ENCODE measurements at places on chromosomes 2 and 18.

- DNase-seq: no peak
Observed at GRCh38 chr2:135685361-135685760, 56.3 kb upstream of the UBXN4 start.

GRCh38 chr2:214542295-214542694, 131.4 kb downstream of the VWC2L start:
- no peak for DNase-seq

DNA sequence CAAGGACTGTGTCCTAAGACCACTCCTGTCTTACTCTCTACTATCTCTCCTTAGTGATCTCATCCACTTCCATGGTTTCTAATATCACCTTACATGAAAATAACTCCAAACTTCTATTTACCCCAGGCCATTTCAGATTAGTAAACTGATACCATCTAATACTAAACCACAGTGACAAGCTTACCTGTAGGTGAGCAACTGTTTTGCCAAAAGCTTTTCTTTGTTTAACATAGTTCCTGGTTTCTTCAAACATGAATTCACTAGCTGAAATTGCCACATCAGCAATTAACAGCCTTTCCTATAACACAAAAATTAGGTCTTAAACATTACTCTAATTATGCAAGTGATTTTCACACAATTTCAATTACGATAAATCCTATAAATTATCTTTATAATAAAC, 22.1 kb downstream of the ACADL start:
- DNase-seq: no peak

GRCh38 chr2:173590276-173590861, 235.7 kb downstream of the CDCA7 start:
- no peak for DNase-seq

GRCh38 chr2:42183775-42184174, 14.6 kb downstream of the EML4 start:
- DNase-seq: no peak

DNA sequence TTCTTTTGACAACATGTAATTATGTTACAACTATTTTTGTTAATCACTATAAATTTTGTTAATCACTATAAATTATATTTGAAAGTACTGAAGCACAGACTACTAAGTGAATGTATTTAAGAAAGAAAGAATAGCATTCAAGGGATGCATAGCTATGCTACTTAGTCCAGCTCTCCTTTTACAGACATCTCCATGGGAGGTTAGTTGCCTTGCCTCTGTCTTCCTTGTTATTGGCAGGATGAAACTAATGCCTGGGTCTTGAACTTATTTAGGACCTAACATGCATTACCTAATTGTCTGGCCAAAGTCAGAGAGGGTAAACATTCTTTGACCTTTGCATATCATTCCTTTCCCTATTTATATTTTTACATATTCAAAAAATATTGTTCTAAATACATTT, 519.5 kb downstream of the NRXN1 start:
- no peak for DNase-seq

- DNase-seq: no peak
Observed at GRCh38 chr2:23565374-23565773, 180.4 kb downstream of the KLHL29 start.

GRCh38 chr18:13804305-13804704, 19.6 kb upstream of the MC5R start:
- no peak for DNase-seq

DNA sequence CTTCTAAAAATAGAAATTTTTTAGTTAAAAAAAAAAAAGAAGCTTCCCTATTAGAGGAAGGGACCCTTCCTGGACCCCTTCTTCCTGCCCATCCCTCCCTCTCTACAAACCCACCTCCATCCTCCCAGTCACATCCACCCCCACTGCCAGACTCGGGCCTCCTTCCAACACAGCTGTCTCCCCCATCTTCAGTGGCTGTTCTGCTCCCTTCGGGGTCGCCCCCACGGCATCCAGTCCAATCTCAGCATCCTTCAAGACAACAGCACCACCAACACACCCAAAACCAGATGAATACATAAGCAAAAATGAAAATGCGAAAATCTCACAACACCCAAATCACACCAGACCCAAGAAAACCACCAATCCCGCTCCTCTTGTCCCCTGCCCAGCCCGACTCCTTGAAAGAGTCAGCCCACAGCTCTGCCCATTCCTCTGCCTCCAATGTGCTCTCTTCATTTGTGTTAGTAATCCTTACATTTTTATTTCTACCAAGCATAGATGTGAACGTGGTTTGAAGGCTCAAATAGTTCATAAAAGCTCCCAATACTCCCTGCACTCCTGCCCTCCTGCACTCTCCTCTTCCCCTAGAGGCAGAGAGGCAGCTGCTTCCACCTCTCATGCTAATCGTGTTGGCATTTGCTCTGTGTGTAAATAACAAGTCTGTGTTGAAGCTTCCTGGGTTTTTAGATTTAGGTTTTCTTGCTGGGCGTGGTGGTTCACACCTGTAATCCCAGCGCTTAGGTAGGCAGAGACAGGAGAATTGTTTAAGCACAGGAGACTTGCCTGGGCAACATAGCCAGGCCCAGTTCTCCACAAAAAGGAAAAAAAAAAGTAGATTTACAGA, 37.0 kb downstream of the MAL start:
- DNase-seq: no peak

DNA sequence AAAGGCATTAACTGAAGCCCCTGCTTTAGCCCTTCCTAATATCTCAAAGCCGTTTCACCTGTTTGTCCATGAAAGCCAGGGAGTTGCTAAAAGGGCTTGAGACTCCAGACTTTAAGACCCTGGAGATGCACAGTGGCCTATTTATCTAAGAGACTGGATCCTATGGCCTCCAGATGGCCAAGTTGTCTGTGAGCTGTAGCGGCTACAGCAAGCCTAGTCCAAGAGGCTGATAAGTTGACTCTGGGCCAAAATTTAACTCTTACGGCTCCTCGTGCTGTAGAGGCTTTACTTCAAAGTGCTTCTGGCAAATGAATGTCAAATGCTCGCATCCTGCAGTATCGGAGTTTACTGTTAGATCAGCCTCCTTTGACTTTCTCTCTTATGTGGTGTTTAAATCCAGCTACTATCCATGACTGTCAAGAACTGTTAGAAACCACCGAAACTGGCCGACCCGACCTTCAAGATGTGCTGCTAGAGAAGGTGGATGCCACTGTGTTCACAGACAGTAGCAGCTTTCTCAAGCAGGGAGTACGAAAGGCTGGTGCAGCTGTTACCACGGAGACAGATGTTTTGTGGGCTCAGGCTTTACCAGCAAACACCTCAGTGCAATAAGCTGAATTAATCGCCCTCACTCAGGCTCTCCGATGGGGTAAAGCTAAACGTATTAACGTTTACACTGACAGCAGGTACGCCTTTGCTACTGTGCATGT, 336.7 kb upstream of the CNTNAP5 start:
- no peak for DNase-seq

GRCh38 chr2:217993138-217993537, 9.7 kb downstream of the TNS1 start:
- no peak for DNase-seq

GRCh38 chr2:24891201-24891600, 28.8 kb downstream of the ADCY3 start:
- no peak for DNase-seq

DNA sequence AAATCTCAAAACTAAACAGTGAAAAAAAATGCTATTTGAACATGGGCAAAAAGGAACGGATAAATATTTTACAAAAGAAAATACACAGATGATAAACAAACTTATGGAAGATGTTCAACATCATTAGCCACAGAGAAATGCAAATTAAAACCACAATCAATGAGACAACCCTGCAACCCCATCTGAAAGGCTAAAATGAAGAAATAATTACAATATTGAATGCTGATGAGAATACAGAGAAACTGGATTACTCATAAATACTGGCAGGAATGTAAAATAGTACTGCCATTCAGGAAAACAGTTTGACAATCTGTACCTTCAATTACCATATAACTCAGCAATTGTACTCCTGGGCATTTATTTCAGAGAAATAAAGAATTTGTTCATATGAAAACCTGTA, 193.1 kb upstream of the UBE2E3 start:
- DNase-seq: no peak

DNA sequence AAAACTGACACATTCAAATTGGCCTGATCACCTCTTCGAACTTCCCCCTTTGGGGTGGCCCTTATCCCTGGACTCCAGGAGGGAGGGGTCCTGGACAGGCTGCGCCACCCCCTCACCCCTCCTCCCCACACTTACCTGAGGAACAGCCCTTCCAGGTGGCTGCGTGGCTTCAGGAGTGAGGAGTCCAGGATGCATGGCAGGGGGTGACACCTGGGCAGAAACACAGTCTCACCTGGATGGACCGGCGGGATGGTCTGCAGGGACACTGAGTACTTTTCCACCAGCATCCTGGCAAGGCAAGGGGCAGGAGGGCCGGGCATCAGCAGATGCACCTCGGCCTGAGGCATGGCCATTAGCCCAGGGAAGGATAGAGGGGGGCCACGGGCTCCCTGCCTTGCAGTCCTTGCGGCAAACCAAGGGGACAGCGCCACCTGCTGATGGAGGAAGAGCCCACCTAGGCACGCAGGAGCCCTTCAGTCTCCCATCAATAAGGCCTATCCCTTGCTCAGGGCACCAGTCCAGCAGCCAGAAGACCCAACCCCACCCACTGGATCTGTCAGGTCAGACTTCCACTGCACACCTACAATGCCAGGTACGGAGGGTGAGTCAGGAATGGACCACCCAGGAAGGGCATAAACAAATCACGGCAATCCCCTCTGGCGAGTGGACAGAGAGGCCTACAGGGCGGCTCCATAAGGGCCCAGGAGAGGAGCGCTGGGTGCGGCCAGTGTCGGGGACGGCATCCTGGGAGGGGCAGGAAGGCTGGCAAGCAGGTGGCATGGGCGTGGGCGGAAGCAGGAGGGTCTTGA, 26.0 kb downstream of the FAM178B start:
- peak; percentile 93 for DNase-seq

DNA sequence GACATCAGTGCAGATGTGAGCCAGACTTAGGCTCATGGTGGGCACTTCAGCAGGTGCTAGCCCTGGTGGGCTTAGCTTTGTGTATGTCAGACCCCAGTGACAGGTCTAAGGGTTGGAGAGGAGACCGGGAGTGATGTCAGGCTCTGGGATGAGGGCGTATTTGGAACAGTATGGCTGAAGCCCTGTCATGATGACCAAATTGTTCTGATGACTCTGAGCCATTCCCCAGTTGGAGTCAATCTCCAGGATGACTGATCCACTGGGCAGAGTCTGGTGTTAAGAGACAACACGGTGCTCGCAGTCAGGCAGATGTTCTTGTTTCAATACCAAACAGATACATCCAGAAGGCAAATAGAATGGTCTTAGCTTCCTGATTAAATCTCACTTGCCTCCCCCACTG, 241.5 kb downstream of the SOX11 start:
- DNase-seq: no peak

DNA sequence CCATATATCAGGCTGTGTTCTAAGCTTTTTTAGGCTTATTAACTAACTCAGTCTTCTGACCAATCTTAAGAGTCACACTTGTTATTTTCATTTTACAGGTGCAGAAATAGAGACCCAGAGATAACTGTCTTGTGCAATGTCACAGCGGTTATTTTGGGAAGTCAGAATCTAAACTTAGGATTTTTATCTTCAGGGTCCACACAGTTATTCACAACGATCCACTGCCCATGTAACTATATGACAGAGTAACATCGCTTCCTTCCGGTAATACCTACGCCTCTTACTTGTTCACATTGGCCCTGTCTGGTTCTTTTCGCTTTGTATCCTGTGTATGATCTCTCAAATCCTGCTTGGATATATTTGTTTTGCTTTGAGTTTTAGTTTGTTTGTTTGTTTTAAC, 631.7 kb downstream of the LRP1B start:
- DNase-seq: no peak

- no peak for DNase-seq
Observed at GRCh38 chr2:127864877-127865276, 6.9 kb upstream of the POLR2D start.

DNA sequence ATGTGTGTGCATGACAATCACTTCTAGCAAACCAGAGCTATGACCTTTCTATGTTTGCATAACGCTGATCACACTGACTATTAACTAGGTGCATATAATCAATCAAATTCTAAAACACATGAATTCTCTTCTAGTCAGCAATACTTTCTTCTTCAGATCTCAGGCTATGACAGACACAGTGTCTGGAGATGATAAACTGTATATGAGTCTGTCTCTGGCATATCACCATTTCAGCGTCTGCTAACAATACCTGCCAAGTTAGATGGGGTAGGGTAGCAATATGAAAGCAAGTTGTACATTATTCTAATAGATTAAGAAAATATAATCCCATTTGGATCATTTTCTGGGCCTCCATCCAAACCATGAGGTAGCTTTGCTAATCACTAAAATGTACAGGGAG, 354.2 kb upstream of the EPHA4 start:
- DNase-seq: no peak

DNA sequence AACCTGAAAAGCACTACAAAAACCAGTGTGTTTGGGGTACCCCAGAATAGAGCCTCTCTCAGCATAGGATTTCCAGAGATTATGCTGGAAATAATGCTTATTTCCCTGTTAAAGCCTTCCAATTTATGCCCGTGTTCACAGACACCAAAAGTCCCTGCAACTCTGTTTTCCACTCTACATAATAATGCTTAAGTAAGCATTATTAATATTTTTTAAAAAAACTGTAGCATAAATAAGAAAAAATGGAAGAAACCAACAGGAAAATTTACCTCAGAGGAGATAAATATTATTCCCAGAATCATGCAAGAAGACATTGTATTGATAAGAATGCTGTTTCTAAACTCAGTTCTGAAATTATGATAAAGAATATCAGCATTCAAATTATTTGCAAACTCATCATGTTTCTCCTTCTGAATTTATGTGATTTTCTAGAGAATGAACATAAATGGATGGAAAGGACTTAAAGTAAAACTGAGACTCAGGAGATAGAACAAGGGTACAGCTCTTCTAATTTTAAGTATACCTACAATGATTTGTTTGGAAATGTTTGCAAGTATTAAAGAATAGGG, 241.7 kb downstream of the LRP1B start:
- DNase-seq: no peak

DNA sequence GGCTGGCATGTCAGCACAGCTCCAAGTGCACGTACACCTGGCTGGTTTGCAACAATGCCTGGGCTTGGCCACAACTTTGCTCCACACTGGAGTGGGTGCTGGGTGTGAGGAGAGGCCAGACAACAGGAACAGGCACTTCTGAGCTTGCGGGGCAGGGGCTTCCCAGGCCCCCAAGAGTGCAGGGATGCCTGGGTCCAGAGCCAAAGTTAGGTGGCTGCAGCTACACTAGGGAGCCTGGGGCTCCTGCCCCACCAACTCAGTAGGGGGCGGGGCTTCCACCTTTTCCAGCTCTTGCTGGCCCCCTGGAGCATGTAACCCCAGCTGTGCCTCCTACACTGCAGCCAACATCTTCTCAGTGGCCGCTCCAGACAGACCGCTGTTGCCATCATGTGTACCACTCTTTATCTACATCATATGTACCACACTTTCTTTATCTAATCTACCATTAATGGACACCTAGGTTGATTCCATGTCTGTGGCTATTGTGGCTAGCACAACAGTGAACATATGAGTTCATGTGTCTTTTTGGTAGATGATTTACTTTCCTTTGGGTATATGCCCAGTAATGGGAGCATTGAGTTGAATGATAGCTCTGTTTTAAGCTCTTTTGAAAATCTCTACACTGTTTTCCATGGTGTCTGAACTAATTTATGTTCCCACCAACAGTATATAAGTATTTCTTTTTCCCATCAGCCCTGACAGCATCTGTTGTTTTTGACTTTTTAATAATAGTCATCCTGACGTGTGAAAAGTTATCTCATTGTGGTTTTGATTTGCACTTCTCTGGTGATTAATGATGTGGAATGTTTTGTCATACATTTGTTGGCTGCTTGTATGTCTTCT, 87.9 kb downstream of the ZNF804A start:
- no peak for DNase-seq

- DNase-seq: peak; percentile 63
Observed at GRCh38 chr2:197248623-197249022, 62.0 kb downstream of the ANKRD44 start.

- no peak for DNase-seq
Observed at GRCh38 chr2:217399291-217399690, 539.4 kb upstream of the TNP1 start.

Data from activated effector memory CD4-positive, alpha-beta T cell treated with anti-CD3 and anti-CD28 coated beads, Interleukin-2, amount 50 U/mL, for 16 hours (primary cell).